ENCODE measurements at places on chromosomes 5 and 9.

GRCh38 chr5:83377131-83377865 is 94.2 kb upstream of the VCAN start:
- DNase-seq: no peak

GRCh38 chr9:137506702-137507171 is 43.5 kb downstream of the PNPLA7 start:
- DNase-seq: no peak

DNA sequence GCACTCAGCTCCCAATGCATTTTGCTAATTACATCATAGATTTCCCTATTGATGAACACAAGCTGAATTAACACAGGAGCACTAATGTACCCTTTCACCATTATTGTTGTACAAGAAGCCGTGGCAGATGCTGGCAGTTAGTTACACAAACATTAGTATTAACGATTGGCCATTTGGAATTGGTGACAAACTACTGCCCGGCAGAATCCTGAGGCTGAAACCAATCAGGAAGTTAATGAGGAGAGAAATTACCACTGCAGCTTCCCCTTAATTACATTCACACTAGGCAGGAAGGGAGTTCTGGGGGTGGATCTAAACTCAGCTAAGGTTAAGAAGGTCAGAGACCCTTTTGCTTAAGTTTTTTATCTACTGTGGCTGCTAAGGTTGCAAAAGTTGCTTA is 9.6 kb upstream of the DMRT3 start:
- no peak for DNase-seq

DNA sequence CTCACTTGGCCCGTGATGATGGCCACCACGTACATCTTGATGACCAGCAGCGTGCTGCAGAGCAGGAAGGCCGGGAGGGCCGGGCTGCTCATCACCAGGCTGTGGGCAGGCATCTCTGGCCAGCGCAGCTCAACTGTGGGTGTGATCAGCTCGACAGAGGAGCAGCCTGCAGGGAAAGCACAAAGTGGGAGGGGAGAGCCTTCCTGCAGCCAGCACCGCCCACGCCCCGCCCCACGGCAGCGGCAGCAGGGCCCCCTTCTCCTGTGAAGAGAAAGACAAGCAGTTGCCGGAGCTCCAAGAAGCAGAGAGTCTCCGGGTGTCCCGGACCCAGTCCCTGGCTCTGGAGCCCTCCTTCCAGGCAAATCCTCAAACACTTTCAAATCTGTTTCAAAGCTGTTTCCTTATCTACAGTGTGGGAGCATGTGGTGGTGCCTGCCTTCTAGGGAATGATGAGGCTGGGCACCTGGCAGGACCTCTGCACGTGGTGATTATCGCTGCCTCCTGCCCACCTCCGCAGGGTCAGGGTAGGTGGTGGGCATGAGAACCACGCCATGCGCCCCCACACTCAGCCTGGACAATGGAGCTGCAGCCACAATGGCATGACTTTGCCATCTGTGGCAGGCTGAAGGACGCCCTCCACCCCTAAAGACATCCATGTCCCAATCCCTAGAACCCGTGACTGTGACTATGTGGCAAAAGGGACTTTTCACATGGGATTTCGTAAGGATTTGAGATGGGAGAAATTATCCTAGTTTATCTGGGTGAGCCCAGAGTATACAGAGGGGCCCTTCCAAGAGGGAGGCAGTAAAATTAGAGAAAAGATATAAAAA is at the start of gene PTGES:
PTGES (minus strand) TSS at position 143 of the 830 bp plus-strand sequence; CDS start at position 113, 30 bp downstream.
- no peak for DNase-seq

GRCh38 chr5:157602505-157602904 is 26.9 kb upstream of the ADAM19 start:
- no peak for DNase-seq

DNA sequence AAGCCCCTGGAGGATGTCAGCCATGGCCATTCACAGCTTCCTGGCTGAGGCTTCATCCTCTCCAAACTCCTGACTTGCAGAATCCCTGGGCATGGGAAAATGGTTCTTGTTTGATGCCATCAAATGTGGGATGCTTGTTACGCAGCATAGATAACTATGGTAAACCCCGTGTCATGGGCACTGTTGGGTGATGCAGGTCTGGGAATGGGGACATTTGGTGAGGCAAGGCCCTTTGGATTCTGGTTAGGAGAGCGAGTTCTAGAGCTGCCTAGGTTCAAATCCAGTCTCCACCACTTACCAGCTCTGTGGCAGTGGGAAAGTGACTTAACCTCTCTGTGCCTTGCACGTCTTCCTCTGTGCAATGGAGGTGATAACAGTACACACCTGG is 41.7 kb upstream of the ANKRD33B start:
- no peak for DNase-seq

- DNase-seq: no peak
Measured at GRCh38 chr5:151280443-151280842, 23.1 kb downstream of the SLC36A3 start.

DNA sequence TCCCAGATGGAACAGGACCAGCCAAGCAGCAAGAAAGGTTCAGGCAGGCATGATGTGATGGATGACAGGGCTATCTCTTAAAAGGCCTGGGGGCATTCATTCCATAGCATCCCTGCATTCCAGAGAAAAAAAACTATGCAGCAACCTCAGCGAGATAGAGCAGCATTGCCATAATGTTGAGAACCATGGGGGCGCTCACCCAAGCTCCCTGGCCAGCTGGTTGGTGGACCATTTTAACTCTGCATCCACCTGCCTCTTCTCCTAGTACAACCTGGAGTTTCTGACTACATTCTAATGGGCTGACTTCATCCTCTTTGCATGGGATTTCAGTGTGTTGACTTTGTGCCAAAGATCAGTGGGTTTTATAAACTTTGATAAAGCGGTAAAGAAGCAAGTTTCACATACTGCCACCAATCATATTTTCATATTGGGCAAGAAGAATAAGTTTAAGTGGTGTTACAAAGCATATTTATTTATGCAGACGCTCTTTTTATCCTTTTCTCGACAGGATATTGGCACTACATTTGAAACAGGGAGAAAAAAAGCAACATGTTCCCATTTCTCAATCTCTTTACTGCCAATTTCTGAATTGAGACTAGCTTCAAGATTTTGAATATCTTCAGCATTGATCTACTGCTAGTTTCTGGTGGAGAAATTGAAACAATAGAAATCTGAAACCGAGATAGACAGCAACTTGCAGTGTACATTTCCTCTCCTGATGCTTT is 378.3 kb upstream of the WWC1 start:
- no peak for DNase-seq

All from SHP77 treated with DMSO at 0.1 percent for 48 hours (cell line).